ENCODE measurements at places on chromosomes 5 and 9.

- DNase-seq = no peak
Observed at GRCh38 chr5:87243161-87243844, 24.4 kb upstream of the RASA1 start.

GRCh38 chr9:90803860-90804593 is 2.4 kb downstream of the SYK start:
- no peak for DNase-seq

GRCh38 chr5:178120607-178121357 is 7.5 kb downstream of the N4BP3 start:
- DNase-seq = peak; percentile 86

- DNase-seq = no peak
Observed at GRCh38 chr9:35452481-35452880, 37.4 kb upstream of the RUSC2 start.

- DNase-seq = no peak
Observed at GRCh38 chr5:80466669-80467485, 21.0 kb upstream of the FAM151B start.

GRCh38 chr5:69084195-69084594 is 9.6 kb upstream of the SLC30A5 start:
- DNase-seq = no peak

GRCh38 chr5:5165541-5166002 is 25.4 kb downstream of the ADAMTS16 start:
- no peak for DNase-seq

- DNase-seq = peak; percentile 52
Observed at GRCh38 chr9:94014920-94015319, 59.8 kb upstream of the BARX1 start.

DNA sequence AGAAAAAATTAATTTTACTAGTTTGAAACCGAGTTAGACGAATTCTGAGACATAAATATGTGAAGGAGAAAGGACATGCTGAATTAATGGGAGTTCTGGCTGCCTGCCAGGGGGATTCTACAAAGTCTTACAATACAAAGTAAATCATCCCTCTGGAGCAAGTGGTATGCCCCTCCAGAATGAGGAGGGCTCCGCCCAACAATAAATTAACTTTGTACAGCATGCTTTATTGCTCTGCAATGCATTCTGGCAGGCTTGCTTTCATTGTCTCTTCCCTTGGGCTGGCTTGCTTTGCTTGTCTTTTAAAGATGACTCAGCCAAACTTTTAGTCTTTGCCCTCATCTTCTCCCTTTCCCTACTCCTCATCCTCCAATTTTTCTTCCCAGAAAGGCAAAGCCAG is 11.7 kb upstream of the PCDHB1 start:
- DNase-seq = peak; percentile 14

DNA sequence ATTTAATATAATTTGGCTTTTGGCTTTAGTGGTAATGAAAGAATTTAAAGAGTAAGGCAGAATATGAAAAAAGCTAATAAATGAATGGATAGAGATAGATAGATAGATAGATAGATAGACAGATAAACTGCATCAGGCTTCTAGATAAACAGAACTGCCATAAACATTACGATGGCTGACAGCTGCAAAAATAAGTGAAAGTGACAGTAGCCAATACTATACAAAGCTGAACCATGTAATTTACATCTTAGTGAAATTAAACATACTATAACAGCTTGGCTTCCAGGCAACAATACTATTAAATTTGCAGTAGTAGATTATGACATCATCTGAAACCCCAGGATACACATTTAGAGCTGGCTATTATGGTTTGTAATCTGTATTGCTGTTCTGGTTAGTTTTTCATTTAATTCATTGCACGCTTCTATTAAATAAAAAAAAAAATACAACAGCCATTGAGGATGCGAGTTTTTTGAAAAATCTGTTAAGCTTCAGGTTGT is 1354.8 kb downstream of the PTPRD start:
- no peak for DNase-seq

GRCh38 chr9:98516897-98517503 is 191.7 kb downstream of the GABBR2 start:
- no peak for DNase-seq

GRCh38 chr9:34887841-34888240 is 70.2 kb upstream of the PHF24 start:
- no peak for DNase-seq

DNA sequence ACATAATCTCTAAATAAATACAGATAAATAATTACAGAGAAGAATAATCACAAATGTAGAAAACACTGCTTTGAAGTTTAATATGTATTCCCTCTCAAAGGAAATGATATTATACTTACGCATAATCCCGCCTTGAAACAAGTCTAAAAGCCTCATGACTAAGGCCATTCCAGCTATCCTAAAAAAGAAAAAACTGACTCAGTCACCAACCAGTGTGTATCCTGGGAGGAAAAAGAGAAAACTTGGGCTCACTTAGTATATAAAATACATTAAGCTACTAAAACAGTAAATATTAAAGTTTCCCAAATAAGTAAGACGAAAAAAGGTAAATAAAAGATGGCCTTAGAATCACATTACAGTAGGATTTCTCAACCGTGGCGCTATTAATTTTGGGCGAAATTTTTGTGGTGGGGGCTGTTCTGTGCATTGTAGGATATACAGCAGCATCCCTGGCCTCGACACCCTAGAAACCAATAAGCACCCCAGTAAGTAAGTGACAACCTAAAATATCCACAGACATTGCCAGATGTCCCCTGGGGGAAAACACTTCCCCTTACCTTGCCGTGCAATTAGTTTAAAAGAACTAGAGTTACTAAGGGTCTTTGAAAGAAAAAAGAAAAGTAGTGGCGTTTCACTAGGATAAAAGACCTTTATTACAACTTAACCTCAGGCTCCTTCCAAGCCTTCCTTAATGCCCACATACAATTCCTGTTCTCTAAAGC is 1.1 kb downstream of the HSPA9 start:
- no peak for DNase-seq

DNA sequence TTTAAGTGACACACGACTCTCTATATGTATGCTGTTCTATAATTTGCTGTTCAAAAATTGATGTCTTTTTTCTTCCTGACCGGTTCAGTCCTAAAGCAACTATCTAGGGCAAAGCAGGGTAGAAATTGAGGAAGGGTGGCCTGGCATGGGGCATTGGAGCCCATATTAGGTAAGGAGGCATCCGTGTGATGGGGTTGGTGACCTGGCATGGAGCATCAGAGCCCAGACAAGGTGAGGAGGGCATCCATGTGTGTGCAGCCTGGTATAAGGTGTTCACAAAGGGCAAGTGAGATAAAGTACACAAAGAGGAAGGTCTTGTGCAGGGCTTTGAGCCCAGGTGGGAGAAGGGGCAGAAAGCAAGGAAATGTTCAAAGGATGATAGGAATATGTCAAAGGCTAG is 104.9 kb downstream of the PAM start:
- no peak for DNase-seq

GRCh38 chr9:92001244-92001643 is 51.2 kb upstream of the ROR2 start:
- no peak for DNase-seq

DNA sequence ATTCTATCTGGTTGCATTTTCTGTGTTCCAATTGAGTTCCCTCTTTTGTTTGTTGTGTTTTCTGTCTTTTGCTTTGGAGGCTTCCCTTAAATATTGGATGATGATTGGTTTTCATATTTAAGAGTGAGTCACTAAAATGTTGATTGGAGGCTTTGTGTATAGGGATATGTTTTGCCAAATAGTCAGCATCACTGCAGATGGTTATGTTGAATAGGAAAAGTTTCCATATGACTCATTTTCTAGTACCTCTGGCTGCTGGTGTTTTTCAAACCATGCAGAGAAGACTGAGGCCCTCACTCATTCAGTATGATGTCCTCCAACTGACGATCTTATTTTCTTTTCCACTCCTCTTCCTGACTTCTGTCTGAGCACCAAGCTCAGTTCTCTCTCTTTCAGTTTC is 1290.0 kb downstream of the EFNA5 start:
- DNase-seq = no peak

DNA sequence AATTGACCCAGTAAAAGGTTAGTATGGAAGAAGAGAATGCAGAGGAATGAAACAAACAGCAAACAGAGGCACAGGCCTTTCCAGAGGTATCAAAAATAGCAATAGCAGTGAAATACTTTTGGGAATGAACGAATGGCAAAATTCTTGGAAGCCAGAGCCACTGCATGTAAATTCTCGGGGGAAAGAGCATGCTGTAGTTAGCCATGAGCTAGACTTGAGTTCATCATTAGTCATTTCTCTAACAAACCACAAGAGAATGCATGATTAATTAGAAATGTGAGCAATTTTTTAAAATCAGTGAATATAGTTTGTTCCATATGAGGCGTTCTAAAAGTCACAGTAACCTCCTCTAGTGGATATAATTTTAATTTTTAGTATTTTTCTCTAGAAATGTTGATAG is 170.3 kb upstream of the PRR16 start:
- DNase-seq = no peak

GRCh38 chr5:38926121-38926520 is 80.3 kb downstream of the OSMR start:
- no peak for DNase-seq
